AG04449 (cell line): ENCODE measurements at places on chromosomes 12 and 14.

GRCh38 chr14:103527408-103528145, 1.4 kb upstream of the TRMT61A start:
- no peak for DNase-seq

DNA sequence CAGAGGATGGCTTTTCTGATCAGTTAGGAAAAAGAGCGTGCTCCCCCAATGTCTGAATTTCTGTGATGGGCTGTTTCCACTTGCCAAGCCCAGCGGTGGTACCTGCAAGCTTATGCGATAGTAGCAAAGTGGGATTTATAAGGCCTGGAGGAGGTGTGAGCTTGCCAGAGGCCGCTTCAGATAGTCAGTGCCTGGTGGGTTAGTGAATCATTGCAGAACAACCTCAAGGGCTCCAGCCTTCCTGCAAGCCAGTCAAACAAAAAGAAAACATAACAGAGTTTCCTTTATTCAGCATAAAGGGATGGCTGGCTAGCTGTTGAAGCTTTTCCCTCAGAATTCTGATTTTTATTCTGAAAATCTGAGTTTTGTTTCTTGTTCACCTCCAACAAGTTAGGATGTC, 7.6 kb upstream of the BMP4 start:
- DNase-seq: no peak

- DNase-seq: no peak
These were observed 2.9 kb upstream of the NAB2 start for GRCh38 chr12:57085999-57086492.

DNA sequence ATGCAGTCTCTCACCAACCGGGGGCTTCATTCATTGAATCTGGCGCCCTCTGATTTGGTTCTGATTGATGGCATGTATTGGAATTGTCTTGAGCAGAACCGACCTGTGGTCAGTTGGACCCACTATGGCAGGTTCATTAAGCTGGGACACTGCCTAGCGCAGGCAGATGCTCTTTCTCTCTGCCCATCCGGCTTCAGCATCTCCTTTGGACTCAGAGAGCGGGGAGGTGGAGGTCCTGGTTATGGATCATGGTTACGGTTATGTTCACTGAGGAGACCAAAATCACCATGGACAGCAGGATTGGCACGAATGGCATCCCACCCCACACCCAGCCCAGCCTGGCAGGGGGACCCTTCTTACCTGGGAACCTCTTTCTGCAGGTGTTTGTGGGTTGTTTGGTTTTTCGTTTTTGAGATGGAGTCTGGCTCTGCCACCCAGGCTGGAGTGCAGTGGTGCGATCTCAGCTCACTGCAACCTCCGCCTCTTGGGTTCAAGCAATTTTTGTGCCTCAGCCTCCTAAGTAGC, 16.4 kb upstream of the BCL7A start:
- DNase-seq: no peak

DNA sequence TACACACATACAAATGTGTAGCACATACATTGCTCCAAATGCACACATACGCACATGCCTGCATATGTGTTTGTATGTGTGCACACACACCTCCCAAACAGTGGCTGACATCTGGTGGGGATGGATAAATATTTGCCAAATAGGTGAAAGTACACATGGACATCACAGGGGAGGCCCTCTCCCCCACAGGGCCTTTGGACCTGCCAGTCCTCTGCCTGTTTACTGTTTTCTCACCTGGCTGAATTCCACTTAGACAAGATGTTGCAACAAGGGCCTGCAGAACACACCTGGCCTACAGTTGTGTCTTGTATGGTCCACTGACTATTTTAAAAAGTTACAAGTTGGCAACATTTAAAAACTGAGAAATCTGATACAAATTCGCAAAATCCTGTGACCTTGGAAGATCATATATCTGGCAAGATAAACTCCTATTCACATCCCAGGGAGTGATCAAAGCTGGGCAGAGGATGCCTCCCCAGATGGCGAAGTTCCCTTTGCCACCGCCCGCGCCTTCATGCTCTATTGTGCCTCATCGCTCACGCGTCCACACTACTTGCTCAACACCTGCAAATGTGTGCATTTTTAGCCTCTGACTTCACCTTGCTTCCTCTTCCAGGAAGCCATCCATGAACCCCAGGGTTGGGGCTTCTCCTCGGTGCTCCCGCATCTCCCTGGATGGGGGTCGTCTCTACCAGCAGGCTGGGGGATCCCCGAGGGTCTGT, 118.4 kb upstream of the FZD10 start:
- no peak for DNase-seq

- no peak for DNase-seq
These were observed 1.8 kb downstream of the ARID2 start for GRCh38 chr12:45731190-45731775.

DNA sequence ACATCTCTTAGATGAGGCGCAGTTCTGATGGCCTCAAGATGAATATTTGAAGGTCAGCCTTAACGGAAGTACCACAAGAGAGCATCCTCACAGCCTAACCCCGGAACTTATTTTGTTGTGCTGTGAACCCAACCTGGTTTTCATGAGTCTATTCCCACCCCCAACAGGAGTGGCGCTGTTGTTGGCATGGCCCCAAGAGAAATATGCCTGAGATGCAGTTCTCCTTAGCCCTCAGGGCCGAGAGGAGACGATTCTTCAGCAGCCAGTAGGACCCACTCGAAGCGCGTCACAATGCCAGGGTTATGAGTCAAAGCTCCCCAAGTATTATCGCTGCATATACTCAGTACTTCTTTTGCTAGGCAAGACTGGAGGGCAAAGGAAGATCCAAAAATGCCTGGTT, 24.5 kb upstream of the BCL11B start:
- no peak for DNase-seq

GRCh38 chr14:39988939-39989338, 556.7 kb upstream of the FBXO33 start:
- DNase-seq: no peak

GRCh38 chr14:50116181-50116956, at the start of gene VCPKMT:
Gene VCPKMT (minus strand): TSS chr14:50116572. CDS start chr14:50116552, 20 bp downstream.
- peak; percentile 23 for DNase-seq

DNA sequence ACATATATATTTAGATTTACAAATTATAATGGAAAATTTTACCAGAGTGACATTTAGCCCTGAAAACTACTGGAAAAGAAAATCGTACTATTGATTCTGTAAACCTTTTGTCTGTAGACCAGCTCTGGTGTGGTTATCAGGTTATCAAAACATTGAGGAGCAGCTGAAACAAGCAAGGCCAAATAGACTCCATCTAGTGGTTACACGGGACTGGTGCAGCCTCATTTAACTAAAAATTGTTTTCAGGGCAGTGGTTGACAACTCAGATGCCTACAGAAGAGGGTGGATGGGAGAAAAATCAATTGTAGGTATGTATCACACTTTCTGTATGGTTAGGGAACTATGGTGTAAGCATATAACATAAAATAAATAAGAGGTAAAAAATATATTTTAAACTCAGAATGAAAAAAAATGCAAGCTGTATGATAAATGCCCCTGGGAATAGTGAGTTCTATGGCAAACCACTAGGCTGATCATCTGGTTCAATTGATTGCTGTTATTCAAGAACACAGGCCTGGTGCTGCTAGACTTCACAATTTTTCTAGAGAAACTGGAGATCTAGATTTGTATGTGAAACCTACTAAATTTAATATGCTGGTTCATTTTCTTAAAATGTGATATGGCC, 51.2 kb downstream of the ACSS3 start:
- DNase-seq: no peak

- no peak for DNase-seq
These were observed 315 bp downstream of the ABCD2 start for GRCh38 chr12:39619316-39619659.

- no peak for DNase-seq
These were observed 11.8 kb downstream of the ADIPOR2 start for GRCh38 chr12:1702713-1703112.

GRCh38 chr14:73746520-73747378, 32.6 kb upstream of the PNMA1 start:
- DNase-seq: no peak

GRCh38 chr14:36507847-36508417, 12.1 kb downstream of the NKX2-1 start:
- no peak for DNase-seq

DNA sequence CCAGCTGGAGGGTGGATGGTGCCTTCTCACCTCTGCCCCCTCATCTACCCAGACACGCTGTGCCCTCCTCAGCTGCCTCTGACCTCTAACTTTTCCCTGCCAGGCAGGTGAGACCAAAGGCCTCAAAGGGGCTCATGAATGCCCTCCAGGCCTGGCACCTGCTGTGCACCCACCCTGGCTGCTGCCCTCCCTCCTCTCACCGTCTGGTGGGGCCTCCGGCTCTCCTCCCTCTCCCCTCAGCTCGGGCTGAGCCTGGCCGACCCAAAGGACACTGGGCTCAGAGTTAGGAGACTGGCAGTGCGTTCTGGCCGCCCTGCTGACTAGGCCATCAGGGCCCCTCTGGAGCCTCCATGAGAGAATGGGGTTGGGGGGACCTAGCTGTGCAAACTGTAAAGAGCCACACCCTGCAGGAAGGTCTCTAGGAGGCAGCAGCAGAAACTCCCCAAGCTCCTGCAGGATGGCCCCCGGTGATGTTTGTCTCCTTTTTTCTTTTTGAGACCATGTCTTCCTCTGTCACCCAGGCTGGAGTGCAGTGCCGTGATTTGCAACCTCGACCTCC, 40.3 kb upstream of the PPP1R13B start:
- no peak for DNase-seq

DNA sequence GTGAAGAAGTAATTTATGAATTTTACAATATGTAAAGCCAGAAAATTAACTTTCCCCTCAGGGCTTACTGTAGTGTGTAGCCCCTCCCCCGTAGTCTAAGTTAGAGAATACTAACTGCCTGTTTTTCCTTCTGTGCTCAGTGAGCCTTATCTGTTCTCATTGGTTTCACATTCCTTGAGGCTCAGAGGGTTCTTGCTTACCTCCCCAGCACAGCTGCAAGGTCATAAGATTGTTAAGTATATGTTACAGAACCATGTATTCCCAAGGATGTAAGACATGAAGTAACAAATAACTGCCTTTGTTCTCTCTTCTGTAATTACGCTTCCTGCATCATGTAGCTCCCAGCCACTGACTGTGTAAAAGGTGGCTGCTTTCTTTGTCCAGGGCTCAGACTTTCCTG, 1351.1 kb downstream of the TMEM121 start:
- DNase-seq: no peak

DNA sequence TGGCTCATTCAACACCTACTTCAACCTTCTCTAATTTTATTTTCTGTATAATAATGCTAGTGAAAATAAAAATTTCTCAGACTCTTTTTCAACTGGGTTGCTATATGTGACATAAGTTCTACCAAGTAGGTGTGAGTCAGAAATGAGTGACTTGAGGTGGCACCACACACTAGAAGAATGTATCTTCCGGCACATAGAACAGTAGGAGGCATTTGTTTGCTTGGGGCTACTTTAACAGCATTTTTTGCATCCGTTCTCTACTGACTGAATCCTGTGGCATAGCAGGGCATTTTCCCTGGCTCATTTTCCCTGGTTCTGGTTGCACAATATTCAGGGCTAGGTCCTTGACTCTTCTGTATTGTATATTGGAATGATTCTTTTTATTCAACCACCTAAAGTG, 194.0 kb upstream of the SLC16A7 start:
- no peak for DNase-seq

DNA sequence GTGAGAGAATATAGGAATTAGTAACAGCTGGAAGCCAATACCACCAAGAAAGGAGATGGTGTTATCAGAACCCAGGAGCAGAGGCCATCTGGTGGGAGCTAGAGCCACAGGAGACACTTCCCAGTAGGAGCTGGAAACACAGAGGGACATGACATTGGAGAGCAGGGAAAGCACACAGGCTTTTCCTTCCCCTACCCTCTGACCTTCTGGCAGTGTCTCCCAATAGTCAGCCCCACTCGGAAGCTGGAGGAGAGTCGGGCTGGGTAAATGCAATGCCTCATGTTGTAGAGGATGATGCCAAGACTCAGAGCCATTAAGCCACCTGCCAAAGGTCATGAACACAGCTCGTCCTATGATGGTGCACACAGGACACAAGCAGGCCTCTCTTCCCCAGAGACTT, 538.5 kb downstream of the BCL11B start:
- no peak for DNase-seq

GRCh38 chr12:104152685-104153241, 14.8 kb upstream of the NFYB start:
- no peak for DNase-seq

DNA sequence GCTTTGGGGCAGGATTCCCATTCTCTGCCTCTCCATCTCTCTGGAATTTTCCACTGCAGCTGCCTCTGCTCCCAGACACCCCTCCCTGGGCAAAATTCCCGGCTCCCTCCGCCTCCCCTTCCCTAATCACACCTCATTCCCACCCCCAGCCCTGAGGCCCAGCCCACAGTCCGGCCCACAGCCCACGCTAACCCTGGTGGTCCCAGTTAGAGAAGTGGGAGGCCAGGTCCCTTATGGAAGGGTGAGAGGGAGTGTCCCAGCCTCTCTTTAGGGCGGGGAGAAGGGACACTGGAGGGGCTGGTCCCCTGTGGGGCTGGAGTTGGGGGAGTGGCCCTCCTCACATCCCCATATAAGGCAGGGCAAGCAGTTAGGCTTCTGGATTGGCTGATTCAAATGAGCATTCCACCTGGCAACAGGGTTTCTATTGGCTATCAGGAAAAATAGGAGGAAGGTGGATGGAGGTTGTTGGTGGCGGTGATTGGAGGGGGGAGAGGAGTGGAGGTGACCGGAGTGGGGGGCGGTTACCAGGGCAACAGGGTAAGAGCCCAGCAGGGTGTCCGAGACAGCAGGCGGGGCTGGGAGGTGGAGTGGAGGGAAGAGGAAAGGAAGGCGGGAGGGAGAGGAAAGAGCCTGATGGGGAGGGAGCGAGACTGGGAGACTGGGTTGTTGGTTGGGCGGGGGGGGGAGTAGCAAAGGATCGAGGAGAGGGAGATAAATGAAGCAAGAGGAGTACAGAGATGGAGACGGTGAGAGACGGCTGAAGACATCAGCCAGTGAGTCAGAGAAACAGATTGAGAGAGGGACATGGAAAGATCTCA, 1.9 kb upstream of the PTMS start:
- peak; percentile 97 for DNase-seq

GRCh38 chr14:103562179-103562428, 353 bp downstream of the BAG5 start:
- DNase-seq: no peak

GRCh38 chr12:26399381-26399780, 204.0 kb downstream of the SSPN start:
- DNase-seq: no peak

DNA sequence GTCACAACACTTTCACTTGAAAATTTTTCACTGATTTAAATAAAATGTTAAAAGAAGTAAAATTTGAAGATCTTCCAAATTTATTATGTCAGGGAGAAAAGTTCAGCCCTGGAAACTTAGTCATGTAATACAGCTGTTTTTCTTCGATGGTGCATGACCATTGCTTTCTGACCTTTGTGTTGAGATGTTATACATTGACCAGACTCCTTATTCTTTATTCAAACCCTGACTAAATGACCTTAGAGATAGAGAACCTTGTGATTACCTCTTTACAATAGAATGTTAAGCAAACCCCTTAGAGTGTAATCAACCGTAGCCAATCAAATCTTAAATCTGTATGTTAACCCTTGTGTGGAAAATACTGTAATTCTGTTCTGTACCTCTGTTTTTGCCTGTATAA, 34.5 kb downstream of the PLCZ1 start:
- DNase-seq: no peak
